ENCODE measurements at places on chromosomes 7 and 10. TPM values are rescaled to one million over a fixed set of nuclear protein-coding genes. Genes with fewer than 3 reads are reported as not detected.

DNA sequence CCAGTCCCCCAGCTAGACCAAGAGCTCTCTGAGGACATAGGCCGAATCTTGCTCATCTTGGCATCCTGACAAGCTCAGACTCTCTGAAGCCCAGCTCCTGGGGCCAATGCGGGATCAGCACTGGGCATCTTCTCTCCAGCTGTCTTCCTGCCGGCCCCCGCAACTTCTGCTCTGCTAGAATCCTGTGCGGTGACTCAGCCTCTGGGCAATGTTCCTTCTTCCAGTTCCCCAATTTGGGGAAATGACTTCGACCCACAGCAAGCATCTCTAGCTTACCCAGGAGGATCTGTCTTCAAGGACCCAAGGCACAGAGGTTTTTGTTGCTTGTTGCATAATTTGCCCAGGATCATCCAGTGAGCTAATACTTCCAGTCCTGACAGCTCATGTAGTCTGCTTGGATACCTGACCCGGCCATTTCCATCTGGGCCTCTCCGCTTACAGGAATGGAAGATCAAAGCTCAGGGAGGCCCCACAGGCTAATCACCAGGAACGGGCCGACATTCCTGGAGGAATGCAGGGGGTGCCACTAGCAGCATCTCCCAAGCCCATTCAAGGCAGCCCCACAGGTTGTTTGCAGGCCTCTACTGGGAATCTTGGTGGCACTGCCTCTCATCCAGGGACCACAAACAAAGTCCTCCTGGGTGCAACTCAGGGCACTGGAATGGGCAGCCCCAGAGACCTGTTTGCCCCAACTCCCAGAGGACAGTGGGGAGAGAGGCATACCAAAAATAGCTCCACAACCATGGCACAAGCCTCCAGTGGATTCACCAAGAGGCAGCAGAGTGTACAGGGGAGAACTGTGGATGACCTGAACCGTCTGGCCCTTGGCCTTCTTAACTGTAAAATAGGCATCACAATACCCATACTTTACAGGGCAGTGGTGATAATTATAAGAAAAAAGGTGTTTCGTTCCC is 151.9 kb downstream of the NEURL1 start:
- DNase-seq: peak; percentile 61

The CD36 gene
- 16.3 TPM for total RNA-seq

The GLRX3 gene
- total RNA-seq: 86.5 TPM

The RAMP3 gene
- not detected for total RNA-seq

GRCh38 chr10:85043207-85043606 is 714.8 kb downstream of the CCSER2 start:
- DNase-seq: no peak

DNA sequence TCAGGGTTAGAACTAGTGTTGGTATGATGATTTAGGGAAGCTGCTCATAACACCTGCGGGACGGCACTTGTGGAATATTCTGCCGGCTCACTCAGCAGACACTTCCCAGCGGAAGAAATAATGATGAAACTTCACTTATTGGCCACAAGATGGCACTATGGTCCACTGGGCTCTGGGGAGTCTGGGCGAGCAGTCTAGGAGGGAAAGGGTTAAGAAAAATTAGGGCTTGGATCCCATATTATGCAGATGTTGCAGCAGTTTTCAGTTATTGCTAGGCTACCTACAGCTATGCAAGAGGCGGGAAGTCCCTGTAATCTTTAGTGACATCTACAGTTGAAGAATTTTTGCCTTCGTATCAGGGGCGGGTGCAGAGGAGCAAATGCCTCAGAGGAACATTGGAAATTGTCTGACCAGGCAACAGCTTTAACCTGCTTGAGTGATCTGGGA is 238.7 kb upstream of the PRSS58 start:
- peak; percentile 45 for DNase-seq

The ADAM8 gene
- 5.1 TPM for total RNA-seq

- peak; percentile 9 for DNase-seq
Observed at GRCh38 chr10:10094691-10095090, 923.0 kb upstream of the CELF2 start.

GRCh38 chr10:4532976-4533375 is 293.0 kb upstream of the AKR1E2 start:
- no peak for DNase-seq

DNA sequence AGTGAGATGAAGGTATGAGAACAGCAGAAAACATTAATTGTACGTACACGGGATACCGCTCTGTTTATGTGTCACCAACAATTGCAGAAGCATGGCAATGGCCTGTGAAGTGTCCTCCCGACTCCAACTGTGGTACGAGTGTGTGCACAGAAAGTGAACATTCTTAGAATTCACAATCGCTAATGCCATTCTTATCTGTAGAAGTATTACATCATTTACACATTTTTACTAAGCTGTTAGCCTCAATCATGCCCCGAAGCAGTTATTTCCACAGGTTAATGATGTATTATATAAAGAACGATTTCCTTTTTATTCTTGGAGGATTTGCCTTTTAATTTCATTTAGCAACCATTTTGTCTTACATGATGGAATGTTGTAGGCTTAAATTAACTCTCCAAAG is 103.4 kb downstream of the EVX1 start:
- no peak for DNase-seq

GRCh38 chr7:71618278-71618677 is 486.3 kb downstream of the GALNT17 start:
- DNase-seq: no peak

GRCh38 chr7:16347827-16348192 is 73.5 kb downstream of the CRPPA start:
- peak; percentile 10 for DNase-seq

DNA sequence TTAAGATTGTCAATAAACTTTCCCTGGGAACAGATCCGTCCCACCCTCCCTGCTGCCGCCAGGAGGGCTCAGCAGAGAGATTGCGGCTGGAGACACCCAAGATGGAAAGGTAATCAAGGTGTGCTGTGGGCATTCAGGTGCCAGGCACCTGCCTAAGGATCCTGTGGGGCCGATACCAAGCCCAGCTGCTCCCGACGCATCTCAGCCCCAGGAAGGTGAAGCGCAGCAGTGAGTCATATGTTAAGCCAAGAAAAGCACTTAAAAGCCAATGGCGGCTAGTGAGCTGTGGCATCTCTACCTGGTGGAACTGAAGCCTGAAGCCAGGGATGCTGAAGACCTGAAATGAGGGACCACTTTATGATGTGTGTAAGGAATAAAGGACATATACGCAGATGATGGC is 6.1 kb downstream of the WDR86 start:
- no peak for DNase-seq

DNA sequence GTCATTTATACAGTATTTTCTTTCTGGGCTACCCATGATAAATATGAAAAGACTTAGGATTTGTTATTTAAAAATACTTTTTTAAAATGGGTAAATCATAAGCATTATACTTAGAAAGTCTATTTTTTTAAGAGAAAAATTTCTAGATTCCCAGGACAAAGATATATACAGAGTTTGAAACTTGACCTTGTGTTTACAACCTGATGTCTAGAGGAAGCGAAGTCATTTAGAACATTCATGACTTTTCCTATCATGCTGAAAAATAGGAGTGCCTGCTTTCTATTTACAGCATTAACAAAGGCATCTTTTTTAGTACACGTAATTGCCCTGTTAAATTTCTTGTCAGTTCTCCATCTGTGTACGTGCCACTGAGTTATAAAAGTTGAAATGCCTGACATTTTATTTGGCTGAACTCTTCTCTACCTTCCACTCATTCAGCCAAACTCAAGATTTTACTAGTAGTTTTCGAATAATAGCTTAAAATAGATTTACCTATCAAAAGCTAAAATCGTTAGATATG is 23.0 kb downstream of the GNAT3 start:
- no peak for DNase-seq

- no peak for DNase-seq
Observed at GRCh38 chr10:17563452-17563851, 53.7 kb downstream of the HACD1 start.

- no peak for DNase-seq
Observed at GRCh38 chr10:71138166-71138830, 74.1 kb upstream of the UNC5B start.

The PSD gene
- 13.1 TPM for total RNA-seq

- no peak for DNase-seq
Observed at GRCh38 chr7:80372415-80372814, 139.4 kb downstream of the GNAT3 start.

GRCh38 chr7:36961097-36961496 is 236.8 kb upstream of the AOAH start:
- DNase-seq: no peak

- no peak for DNase-seq
Observed at GRCh38 chr7:17331891-17332501, 33.5 kb downstream of the AHR start.

GRCh38 chr7:130292682-130293257 is at the start of gene CPA4:
Gene CPA4 (plus strand): TSS chr7:130293161. CDS start chr7:130293181, 20 bp downstream.
- no peak for DNase-seq

DNA sequence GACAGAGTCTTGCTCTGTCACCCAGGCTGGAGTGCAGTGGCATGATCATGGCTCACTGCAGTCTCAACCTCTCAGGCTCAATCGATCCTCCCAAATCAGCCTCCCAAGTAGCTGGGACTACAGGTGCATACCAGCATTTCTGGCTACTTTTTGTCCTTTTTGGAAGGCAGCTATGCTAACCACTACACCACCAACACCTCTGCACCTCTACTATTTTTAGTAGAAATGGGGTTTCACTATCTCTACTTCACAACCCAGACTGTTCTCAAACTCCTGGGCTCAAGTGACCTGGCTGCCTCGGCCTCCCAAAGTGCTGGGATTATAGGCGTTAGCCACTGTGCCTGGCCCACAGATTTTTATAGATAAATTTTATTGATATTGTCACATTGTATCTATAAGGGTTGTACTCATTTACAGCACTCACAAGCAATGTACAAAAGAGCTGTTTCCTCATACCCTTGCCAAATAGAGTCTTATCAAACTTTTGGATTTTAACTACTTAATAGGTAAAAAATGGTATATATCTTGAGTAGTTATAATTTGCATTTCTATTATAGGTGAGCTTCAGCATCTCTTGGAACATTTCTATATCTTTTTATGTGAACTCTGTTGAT is 23.7 kb downstream of the PRR15 start:
- no peak for DNase-seq

The ZDHHC6 gene
- 33.0 TPM for total RNA-seq

The LRRD1 gene
- 0.08 TPM for total RNA-seq

The TSPAN12 gene
- 26.0 TPM for total RNA-seq

The SCIN gene
- total RNA-seq: 6.7 TPM

The FGL2 gene
- total RNA-seq: 0.80 TPM

- no peak for DNase-seq
Observed at GRCh38 chr7:22572937-22573336, 72.9 kb upstream of the STEAP1B start.

The CNTNAP2 gene
- total RNA-seq: 14.7 TPM

GRCh38 chr10:122126763-122127659 is 138.0 kb downstream of the TACC2 start:
- peak; percentile 79 for DNase-seq

The SYPL1 gene
- 94.2 TPM for total RNA-seq

DNA sequence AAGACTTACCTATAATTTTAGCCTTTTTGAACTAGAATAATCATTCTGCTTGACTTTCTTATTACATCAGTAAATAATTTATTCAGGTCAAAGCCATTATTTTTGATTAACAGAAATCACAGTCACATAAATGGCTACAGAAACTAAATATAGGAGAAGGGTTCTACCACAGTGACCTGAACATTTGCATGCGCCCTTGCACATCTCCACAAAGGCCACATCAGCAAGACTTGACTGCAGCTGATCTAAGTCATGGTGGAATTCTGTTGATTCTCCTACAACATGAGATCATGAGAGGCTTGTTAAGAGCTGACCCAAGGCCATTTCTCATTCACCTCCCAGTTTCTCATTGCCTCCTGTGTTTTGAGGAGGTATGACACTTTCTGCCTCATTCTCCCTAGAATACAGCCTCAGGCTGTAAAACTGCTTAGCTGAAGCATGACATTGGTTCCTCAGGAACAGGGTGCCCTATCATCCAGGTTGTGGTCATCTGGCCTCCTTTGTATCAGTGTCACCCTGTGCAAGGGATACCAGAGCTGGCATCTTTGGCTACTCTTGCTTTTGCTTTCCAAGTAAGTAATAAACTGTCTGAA is 6.7 kb upstream of the IMMP2L start:
- DNase-seq: no peak

GRCh38 chr10:28463676-28464395 is 69.1 kb upstream of the WAC start:
- no peak for DNase-seq

DNA sequence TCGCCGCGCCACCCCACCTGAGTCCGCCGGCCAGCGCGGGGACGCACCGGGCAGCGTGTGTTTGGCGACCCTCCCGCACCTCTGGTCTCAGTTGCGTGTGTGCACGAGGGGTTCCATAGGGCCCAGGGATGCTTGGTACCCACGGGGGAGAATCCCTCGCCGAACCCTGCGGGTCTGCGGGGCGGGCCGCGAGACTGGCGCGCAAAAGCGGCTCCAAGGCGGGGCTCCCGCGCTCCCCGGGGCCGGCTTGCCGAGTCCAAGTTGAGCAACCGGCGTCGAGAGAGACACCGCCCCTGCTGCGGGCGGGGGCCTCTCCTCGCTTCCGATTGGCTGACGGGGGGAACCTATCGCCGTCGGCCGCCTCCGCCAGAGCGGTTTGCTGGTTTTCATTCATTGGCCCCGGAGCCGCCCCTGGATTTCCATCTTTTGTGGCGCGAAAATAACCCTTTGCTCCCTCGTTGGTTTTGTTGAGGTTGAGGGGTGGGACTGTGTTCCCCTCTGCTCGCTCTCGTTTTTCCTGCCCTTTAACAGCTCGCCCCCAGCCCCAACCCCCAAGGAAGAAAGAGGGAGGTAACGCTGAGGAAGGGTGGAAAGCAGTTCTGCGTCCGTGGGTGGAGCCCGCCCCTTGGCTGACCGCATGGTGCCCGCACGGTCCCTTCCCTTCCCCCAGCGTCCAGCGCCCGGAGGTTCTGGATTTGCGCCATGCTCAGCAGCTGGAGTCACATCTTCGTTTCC is 4.0 kb upstream of the IGF2BP3 start:
- peak; percentile 98 for DNase-seq

DNA sequence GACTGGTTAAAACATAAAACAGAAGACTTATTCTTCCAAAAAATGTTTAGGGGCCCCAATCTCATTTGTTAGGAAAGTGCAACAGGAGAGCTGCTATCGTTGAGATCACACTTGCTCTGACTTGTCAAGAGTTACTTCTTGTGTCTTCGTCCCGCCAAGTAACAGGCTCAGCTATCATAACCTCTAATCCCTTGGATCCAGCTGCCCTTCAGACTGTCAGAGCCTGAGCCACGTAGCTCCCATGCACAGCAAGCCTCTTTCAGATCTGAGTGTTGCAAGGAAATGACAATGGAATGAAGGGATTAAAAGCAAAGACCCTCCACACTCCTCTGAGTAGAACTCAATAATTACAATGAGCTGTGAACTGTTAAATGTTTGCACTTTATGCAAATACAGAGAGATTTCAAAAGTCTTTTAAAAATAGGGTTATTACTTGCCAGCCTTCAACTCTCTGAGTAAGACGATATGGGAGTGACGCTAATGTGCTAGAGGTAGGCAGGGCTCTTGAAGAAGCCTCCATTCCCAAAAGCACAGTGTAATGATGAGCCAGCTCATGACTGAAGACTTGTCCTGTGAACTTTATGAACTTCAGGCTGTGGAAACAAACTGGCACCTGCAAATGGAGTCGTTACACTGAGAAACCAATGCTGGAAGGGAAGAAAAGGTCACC is 28.4 kb upstream of the CDK13 start:
- peak; percentile 11 for DNase-seq

GRCh38 chr7:1677206-1678080 is 7.4 kb downstream of the ELFN1 start:
- no peak for DNase-seq

GRCh38 chr10:27482984-27483956 is 20.8 kb upstream of the RAB18 start:
- DNase-seq: peak; percentile 38

- DNase-seq: no peak
Observed at GRCh38 chr10:91957091-91957490, 33.5 kb downstream of the BTAF1 start.

Measured in hepatocyte (in vitro differentiated cells).